ENCODE measurements at places on chromosomes 2 and 18. TPM values are rescaled to one million over a fixed set of nuclear protein-coding genes. Genes with fewer than 3 reads are reported as not detected.

The ACVR1C gene
- 5.7 TPM for total RNA-seq

The TGFA gene
- 21.4 TPM for total RNA-seq

The FEV gene
- 6.5 TPM for total RNA-seq

The SNTG2 gene
- total RNA-seq, result 1.0 TPM

GRCh38 chr2:96801005-96801785 is 14.9 kb upstream of the CNNM3 start:
- no peaks in the 10 kb centered on the region for H3K4me1 ChIP-seq
- H3K27me3 ChIP-seq, result no peaks in the 10 kb centered on the region
- no peak overlapping the region for H3K27ac ChIP-seq
- no peak overlapping the region for H3K4me3 ChIP-seq
- DNase-seq, result peak; percentile 80

- H3K27me3 ChIP-seq, result no peaks in the 10 kb centered on the region
- no peak for DNase-seq
- peaks cover 3% of the 10 kb centered on the region for H3K4me1 ChIP-seq
- H3K36me3 ChIP-seq, result no peaks in the 10 kb centered on the region
Measured at GRCh38 chr2:84959566-84960506, 11.1 kb upstream of the KCMF1 start.

DNA sequence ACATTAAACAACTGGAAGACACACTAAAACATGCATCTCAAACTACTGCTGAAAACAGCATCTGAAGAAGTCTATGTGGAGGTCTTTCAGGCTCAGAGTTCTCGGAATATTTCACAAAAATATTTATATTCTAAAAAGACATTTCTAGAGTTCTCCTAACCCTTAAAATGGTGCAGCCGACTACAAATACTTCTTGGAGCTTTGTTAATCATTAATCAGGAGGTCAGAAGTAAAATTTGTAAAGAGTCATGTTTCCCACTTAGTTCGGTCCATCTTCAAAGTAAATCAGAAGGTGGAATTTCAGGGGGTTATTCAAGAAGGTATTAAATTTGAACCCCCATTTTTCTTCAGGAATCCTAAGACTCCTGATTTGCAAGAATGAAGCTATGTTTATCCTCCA is 72.7 kb downstream of the FAM228A start:
- H3K36me3 ChIP-seq, result no peaks in the 10 kb centered on the region
- no peak for DNase-seq
- no peaks in the 10 kb centered on the region for H3K27me3 ChIP-seq
- H3K4me1 ChIP-seq, result no peaks in the 10 kb centered on the region

DNA sequence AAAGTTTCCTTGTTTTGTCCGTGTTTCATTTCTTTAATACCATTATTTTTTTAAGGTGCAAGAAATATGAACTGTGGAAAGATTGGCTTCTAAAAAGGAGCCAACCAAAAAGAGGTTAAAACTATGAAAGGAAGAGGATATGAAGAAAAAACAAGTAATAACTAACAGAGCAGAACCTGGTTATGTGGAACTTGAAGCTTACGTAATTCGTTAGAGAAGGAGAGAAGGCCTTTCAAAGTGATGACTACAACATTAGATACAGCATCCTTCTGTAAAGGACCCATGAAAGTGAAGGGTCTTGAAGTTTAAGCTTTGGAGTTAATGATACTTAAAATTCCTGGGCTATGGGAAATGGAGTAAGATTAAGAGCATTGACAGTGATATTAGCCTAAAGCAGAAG is 84.5 kb downstream of the ANKRD12 start:
- DNase-seq, result no peak
- H3K4me1 ChIP-seq, result no peaks in the 10 kb centered on the region
- H3K4me3 ChIP-seq, result no peak overlapping the region
- no peaks in the 10 kb centered on the region for H3K36me3 ChIP-seq

GRCh38 chr2:108787216-108787541 is 608 bp downstream of the CCDC138 start:
- H3K4me1 ChIP-seq, result no peaks in the 10 kb centered on the region
- DNase-seq, result no peak
- peak overlapping the region; percentile 79 for H3K4me3 ChIP-seq
- H3K36me3 ChIP-seq, result no peaks in the 10 kb centered on the region
- H3K27ac ChIP-seq, result no peak overlapping the region

GRCh38 chr2:218145124-218145523 is 19.3 kb downstream of the CXCR2 start:
- H3K4me1 ChIP-seq, result no peaks in the 10 kb centered on the region
- H3K4me3 ChIP-seq, result no peak overlapping the region
- H3K27me3 ChIP-seq, result no peaks in the 10 kb centered on the region
- no peaks in the 10 kb centered on the region for H3K36me3 ChIP-seq
- no peak for DNase-seq

DNA sequence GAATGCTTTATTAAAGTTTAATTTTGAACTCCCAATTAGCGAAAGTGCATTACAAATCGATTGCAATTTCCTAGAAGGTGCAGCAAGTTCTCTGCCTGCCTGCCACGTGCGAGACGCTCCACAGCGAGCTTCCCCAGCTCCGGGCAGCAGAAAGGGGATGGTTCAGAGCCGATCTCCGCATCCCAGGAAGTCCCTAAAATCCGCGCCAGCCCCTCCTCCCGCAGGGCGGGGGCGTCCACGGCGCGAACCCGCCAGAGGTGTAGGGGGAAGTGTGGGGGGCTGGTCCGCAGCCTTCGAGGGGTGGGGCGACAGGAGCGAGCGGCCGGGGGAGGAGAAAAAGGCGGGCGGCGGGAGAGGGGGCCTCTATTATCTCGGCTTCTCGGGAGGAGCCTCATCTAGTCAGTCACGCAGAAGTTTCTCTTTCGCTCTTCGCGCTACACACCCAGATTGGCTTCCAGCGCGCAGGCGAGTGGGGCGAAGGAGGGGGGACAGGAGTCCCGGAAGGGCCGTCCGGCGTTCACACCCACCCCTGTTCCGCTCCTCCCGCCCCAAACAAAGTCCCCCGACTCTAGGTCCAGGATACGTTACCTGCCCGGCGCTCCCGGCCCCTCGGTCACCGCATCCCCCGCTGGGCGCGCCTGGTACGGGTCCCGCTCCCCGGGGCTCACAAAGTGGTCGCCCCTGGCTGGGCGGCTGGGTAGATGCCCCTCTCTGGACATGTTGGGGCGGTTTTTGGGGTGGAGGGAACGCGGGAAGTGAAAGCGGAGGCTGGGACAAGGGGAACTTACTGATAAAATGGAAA is 9.1 kb upstream of the NR4A2 start:
- H3K36me3 ChIP-seq, result no peaks in the 10 kb centered on the region
- peak overlapping the region; percentile 71 for H3K4me3 ChIP-seq
- peak overlapping the region; percentile 100 for H3K27ac ChIP-seq
- no peaks in the 10 kb centered on the region for H3K27me3 ChIP-seq
- H3K4me1 ChIP-seq, result peaks cover 5% of the 10 kb centered on the region

- H3K27me3 ChIP-seq, result no peaks in the 10 kb centered on the region
- H3K4me3 ChIP-seq, result no peak overlapping the region
- H3K4me1 ChIP-seq, result no peaks in the 10 kb centered on the region
- H3K36me3 ChIP-seq, result no peaks in the 10 kb centered on the region
- DNase-seq, result no peak
Measured at GRCh38 chr18:24443870-24444269, 16.6 kb upstream of the HRH4 start.

- DNase-seq, result no peak
- no peak overlapping the region for H3K27ac ChIP-seq
- no peaks in the 10 kb centered on the region for H3K4me1 ChIP-seq
- H3K36me3 ChIP-seq, result no peaks in the 10 kb centered on the region
- no peaks in the 10 kb centered on the region for H3K27me3 ChIP-seq
Measured at GRCh38 chr18:24656050-24656449, 195.6 kb downstream of the HRH4 start.

DNA sequence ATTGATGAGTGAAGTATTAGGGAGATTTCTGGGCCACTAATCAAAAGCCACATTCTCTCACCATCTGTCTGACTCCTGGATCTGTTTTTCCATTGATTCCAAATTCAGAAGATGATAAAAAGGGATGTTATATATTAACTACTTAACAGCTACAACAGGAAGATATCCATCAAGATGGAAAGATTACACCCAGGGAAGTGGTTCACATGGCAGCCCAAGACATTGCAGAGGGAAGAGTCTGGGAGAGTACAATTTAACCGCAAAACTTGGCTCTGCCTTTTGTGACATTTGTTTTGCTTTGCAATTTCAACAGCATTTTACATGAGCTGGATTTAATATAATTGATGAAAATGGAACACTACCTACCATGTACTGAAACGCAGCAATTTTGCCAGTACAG is 22.5 kb upstream of the TCF4 start:
- H3K27ac ChIP-seq, result no peak overlapping the region
- no peaks in the 10 kb centered on the region for H3K27me3 ChIP-seq
- no peak overlapping the region for H3K4me3 ChIP-seq
- no peak for DNase-seq
- H3K4me1 ChIP-seq, result no peaks in the 10 kb centered on the region

- H3K36me3 ChIP-seq, result no peaks in the 10 kb centered on the region
- DNase-seq, result no peak
- no peak overlapping the region for H3K4me3 ChIP-seq
- H3K27me3 ChIP-seq, result no peaks in the 10 kb centered on the region
- no peak overlapping the region for H3K27ac ChIP-seq
- no peaks in the 10 kb centered on the region for H3K4me1 ChIP-seq
Measured at GRCh38 chr2:181183878-181184542, 203.6 kb downstream of the UBE2E3 start.

- no peaks in the 10 kb centered on the region for H3K4me1 ChIP-seq
- no peaks in the 10 kb centered on the region for H3K27me3 ChIP-seq
- H3K36me3 ChIP-seq, result no peaks in the 10 kb centered on the region
- no peak overlapping the region for H3K4me3 ChIP-seq
- no peak for DNase-seq
- H3K27ac ChIP-seq, result no peak overlapping the region
Measured at GRCh38 chr2:151971301-151972051, 127.4 kb downstream of the CACNB4 start.

GRCh38 chr2:143435131-143435530 is 305.9 kb downstream of the ARHGAP15 start:
- H3K27ac ChIP-seq, result no peak overlapping the region
- DNase-seq, result no peak
- no peaks in the 10 kb centered on the region for H3K4me1 ChIP-seq
- H3K4me3 ChIP-seq, result no peak overlapping the region
- H3K36me3 ChIP-seq, result no peaks in the 10 kb centered on the region

DNA sequence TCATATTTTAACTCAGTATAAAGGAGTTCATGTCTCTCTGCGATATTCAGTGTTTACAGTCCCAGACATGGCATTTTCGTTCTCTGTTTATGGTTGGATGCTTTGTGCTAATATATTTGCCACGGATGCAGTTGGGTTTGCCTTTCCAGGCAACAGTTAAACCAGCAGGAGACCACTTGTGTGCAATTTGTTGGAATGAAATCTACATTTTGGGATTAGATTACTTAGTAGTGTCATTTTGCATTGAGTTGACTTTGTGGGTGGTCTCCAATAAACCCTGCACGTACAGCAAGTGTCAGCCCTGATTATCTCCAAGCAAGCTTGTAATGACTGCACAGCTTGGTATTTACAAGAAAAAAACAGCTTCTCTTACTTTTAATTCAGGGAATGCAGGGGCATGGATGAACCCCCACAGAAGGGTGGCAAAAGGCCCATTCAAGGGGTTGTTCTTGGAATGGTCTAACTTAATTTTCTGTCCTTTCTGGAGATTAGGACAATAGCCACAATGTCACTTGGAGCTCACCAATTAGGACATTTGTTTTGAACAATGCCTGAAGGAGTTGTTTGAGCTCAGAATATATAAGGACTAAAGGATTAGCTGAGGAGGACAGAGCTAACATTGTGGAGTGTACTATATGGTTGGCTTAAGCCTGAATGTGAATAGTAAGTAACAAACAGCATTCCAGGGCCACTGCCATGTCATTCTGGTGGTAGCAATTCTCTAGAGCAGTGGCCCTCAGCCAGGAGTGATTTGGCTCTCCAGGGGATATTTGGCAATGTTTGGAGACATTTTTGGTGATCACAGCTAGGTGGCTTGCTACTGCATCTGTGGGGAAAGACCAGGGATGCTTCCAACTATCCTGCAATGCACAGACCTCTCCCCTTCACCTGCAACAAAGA is 121.5 kb downstream of the SLC4A3 start:
- H3K27ac ChIP-seq, result no peak overlapping the region
- no peaks in the 10 kb centered on the region for H3K4me1 ChIP-seq
- no peaks in the 10 kb centered on the region for H3K36me3 ChIP-seq
- DNase-seq, result no peak
- no peaks in the 10 kb centered on the region for H3K27me3 ChIP-seq

GRCh38 chr2:48070415-48070814 is 164.1 kb upstream of the FBXO11 start:
- DNase-seq, result no peak
- no peaks in the 10 kb centered on the region for H3K27me3 ChIP-seq
- no peak overlapping the region for H3K4me3 ChIP-seq
- H3K36me3 ChIP-seq, result no peaks in the 10 kb centered on the region

DNA sequence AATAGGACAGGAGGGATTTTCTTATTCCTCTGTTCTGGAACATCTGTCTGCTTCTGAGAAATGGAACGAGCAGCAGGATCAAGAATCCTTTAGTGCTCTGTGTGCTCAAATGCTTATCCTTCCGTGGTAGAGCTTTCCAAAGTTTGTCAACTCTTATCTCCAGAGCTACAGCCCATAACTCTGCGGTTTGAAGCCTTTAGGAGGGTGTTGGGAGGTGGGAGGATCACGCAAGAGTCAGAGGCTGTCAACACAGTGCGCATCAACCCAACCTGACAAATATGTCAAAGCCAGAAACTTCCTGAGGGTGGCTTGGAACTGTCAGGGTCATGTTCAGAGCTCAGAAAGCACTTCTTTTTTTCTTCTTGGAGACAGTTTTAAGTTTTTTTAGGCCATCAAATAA is 95.9 kb downstream of the CRIM1 start:
- H3K4me1 ChIP-seq, result no peaks in the 10 kb centered on the region
- no peaks in the 10 kb centered on the region for H3K27me3 ChIP-seq
- H3K4me3 ChIP-seq, result no peak overlapping the region
- H3K36me3 ChIP-seq, result no peaks in the 10 kb centered on the region
- DNase-seq, result no peak

GRCh38 chr2:175446201-175446600 is 264.7 kb upstream of the ATP5MC3 start:
- no peaks in the 10 kb centered on the region for H3K36me3 ChIP-seq
- H3K27ac ChIP-seq, result no peak overlapping the region
- H3K27me3 ChIP-seq, result no peaks in the 10 kb centered on the region
- no peaks in the 10 kb centered on the region for H3K4me1 ChIP-seq
- DNase-seq, result no peak
- H3K4me3 ChIP-seq, result no peak overlapping the region

All from colonic mucosa (tissue), 4 donors.